ENCODE measurements at places on chromosomes 5 and 9.
A peak's percentile ranks its signal among the peaks of the same experiment; 100 is the strongest.

DNA sequence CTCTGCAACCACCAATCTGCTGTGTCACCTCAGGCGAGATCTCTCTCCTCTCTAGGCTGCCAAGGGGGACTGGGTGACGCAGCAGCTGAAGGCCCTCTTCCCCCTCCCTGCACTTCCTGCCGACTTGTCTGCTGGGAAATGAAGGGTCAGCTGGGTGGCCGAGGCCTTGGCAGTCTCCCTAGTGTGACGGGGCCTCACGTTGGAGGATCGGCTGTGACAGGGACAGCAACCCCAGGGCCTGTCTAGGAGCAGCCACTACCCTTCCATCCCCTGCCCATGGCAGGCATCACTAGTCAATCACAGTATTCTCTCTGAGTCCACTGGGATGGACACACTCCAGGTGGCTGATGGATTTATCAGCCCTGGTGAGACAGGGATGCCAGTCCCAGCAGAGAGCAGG is 107.3 kb upstream of the SARDH start:
- peak; percentile 92 for DNase-seq

DNA sequence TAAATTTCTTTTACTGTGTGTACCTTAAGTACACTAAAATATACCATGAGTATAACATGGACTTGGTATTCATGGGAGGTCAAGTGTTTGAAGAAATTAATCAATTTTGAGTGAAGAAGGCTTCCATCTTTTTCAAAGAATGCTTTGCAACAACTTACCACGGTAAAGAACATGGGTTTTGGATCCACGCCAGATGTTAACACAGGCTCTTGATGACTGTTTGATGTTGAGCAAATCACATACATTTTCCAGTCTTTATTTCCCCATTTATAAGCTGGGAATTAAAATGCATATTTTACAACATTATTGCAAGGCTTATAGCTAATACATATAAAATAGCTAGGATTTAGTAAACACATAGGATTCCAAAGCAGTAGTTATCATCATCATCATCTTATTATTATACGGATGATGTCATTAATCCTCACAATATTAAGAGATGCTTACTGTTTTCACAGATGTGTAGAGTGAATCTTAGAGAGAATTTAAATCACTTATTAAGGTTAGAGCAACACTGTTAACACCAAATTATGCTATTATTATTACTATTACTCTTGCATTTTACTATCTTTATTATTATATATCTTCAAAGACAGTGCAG is 362.0 kb downstream of the PRELID2 start:
- DNase-seq: no peak

DNA sequence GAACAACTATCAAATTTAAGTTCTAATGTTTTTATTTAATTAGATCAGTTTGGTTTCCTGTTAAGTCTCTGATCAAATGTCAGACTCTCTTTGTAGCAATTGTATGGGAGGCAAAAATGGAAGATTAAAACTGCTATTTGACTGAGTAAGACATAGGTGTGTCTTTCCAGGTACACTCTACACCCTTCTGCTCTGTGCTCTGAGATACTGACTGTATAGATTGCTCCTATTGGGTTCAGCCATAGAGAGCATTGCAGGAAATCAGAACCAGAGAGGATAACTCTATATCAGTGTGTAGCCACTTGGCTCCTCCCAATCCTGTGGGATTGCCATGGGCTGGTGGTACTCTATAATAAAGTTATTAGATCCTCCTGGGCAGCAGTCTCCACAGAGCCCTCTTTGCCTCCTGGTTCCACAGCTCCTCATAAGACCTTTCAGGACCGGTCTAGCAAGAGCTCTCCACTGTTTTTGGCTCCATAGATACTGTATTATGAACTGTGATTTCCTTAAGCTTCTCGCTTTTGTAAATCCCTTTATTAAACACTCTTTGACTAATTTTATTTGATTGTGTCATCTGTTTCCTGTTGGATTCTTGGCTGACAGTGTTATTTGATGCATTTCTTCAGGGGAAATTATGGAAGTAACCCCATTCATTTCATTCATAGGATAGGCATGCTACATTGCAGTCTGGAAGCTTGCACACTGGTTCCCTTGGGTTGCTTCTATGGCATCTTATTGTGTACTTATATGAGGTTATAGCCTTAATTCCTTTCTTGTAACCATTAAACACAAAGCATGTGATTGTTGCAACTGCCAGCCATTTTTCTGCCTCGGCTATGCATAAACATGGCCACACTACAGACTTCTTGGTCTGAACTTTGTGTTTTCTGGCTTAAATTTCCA is 115.6 kb downstream of the VCAN start:
- no peak for DNase-seq

- no peak for DNase-seq
These were observed 187.6 kb upstream of the MAST4 start for GRCh38 chr5:66408576-66408975.

GRCh38 chr5:35294976-35295375 is 64.7 kb upstream of the PRLR start:
- DNase-seq: no peak

GRCh38 chr9:76370396-76371023 is 23.7 kb downstream of the RFK start:
- DNase-seq: no peak

GRCh38 chr5:7876867-7877266 is 7.9 kb downstream of the MTRR start:
- DNase-seq: no peak

- DNase-seq: no peak
These were observed 12.0 kb upstream of the TOR2A start for GRCh38 chr9:127746959-127747569.

- no peak for DNase-seq
These were observed 19.2 kb upstream of the FYB1 start for GRCh38 chr5:39238366-39239105.

GRCh38 chr9:21812415-21812814 is 10.0 kb downstream of the MTAP start:
- no peak for DNase-seq

DNA sequence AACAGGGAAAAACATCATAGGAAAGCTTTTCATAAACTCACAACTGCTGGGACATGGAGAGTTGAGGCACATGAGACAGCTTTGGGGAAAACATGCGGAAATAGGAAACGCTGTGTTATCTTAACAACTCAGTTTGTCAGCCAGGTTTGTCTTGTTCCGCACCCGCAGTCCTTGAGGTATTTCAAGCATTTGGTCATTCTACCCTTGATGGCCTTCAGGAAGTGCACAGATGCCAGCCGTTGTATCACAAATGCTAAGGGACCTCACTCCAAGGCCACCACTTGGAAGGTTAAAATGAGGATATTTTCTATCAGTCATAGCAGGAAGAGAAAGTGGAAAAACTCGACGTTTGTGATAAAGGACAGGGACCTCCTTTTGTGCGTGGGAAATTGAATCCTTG is 83.8 kb downstream of the TRIO start:
- DNase-seq: no peak

- DNase-seq: no peak
These were observed 25.9 kb upstream of the ASPN start for GRCh38 chr9:92508018-92508820.

DNA sequence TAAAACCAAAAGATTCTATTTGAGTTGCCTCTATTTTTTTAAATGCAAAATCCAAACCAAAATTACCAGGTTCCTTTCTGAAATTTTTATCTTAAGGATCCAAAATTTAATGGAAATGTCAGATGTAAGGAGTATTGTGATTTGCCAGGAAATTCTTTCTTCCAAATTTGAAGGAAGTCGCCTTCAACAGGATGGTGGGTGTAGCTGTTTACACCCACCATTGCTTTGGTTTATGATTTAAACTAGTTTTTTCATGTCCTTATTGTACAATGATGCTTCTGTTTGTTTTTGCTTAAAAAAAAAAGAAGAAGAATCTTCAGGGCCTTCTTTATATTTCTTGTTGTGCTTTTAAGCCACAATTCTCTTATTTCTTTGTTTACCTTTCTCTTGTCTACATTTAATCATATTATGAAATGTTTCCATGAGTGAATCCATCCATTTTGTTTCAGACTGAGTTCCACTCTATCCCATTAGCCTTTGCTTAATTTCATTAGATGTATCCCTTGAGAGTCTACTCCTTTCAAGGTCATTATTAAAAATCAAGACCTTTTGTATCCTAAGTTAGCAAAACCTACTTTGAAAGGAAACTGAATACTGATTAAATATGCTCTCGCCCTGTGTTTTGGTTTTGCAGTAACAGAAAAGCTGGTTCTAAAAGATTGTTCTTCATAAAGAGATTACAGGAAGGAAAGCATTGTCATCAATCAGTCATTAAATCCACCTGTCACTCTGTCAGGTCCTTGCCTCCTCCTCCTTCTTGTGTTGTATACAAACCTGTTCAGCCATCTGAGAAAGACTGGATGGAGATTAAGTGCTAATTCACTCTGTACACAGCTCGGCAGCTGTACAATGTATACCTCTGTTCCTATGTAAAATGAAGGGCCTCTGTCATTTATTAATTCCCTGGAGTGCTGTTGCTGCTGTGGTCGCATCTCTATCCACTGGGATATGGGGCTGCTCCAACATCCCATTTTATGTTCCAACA is 45.5 kb upstream of the SLC2A8 start:
- DNase-seq: no peak

GRCh38 chr9:74444369-74444768 is 52.8 kb upstream of the RORB start:
- no peak for DNase-seq

- DNase-seq: no peak
These were observed 38.1 kb upstream of the EQTN start for GRCh38 chr9:27335075-27335474.

DNA sequence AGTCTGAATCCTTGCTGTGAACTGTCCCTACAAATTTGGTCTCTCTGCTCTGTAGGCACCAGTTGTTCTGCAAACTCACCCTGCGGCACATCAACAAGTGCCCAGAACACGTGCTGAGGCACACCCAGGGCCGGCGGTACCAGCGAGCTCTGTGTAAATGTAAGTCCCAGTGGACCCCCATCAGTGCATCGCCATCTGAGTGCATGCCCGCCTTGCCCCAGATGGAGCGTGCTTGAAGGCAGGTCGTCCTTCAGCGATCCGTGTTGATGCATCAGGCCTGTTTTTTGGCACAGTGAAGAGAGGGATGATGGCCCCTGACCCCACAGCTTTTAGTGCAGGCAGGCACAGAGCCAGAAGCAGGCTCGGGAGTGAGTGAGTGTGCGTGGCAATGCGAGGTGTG is 1.3 kb downstream of the SURF2 start:
- no peak for DNase-seq

DNA sequence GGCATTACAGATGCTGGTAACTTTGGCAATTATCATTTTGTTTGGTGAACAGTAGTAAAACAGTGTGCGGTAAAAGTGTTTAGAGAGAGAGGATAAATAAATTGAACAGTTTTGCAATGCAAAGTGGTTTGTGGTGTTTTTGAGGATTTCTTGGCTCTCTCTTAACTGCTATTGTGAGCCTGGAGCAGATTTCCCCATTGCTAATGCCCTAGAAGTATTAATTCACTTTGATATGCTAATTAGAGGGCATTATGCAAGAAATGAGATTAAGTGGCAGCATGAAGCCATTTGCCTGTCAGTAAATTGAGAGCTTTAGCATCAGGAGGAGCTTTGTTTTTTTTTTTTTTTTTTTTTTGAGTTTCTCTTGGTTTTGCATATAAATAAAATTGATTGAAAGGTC is 8.2 kb downstream of the PBX3 start:
- DNase-seq: no peak

- DNase-seq: no peak
These were observed 2.1 kb downstream of the NPR2 start for GRCh38 chr9:35793461-35793860.

GRCh38 chr5:142674531-142675469 is 11.1 kb downstream of the FGF1 start:
- peak; percentile 81 for DNase-seq

- no peak for DNase-seq
These were observed 15.1 kb downstream of the GPSM1 start for GRCh38 chr9:136342181-136343120.

DNA sequence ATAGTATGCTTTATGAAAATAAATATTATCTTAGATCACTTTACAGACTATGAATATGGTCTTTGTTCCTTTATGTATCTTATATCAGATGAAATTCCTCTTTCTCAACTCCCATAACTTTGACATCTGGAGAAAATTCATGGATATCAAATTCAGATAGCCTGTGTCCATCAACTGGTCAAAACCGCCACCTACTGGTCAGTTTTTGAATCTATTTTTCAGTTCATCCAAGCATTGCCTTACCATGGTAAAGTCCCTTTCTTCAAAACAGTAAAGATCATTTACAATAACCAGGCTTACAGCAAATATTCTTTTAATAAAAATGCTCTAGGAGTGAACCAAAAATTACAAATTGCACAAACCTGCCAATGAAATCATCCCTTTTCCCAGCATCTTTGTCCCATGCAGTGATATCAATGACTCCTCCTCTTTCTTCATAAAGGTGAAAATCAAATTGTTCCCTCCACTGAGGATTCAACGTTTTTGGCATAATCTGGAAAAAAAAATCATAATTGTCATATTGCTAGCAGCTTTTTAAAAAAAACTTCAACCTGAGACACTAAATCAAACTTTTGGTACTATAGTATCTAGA is 290.5 kb downstream of the SLF1 start:
- DNase-seq: peak; percentile 17

DNA sequence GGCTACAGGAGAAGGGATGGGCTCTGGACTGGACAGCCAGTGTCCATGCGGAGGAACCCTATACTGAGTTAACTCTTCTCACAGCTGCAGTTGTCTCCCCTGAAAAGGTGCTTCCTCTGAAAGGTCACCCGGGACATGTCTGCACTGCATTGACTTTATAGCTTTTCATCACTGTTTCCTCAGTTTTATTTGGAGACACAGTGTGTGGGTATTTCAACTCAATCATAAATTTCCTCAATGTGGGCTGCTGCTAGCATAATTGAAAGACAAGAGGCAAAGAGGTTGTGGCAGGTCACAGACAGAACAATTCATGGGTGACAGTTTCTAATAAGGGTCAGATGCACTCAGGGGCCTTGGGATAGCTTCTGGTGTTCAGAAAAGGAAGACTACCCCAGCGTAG is 336.8 kb downstream of the KDM4C start:
- no peak for DNase-seq

DNA sequence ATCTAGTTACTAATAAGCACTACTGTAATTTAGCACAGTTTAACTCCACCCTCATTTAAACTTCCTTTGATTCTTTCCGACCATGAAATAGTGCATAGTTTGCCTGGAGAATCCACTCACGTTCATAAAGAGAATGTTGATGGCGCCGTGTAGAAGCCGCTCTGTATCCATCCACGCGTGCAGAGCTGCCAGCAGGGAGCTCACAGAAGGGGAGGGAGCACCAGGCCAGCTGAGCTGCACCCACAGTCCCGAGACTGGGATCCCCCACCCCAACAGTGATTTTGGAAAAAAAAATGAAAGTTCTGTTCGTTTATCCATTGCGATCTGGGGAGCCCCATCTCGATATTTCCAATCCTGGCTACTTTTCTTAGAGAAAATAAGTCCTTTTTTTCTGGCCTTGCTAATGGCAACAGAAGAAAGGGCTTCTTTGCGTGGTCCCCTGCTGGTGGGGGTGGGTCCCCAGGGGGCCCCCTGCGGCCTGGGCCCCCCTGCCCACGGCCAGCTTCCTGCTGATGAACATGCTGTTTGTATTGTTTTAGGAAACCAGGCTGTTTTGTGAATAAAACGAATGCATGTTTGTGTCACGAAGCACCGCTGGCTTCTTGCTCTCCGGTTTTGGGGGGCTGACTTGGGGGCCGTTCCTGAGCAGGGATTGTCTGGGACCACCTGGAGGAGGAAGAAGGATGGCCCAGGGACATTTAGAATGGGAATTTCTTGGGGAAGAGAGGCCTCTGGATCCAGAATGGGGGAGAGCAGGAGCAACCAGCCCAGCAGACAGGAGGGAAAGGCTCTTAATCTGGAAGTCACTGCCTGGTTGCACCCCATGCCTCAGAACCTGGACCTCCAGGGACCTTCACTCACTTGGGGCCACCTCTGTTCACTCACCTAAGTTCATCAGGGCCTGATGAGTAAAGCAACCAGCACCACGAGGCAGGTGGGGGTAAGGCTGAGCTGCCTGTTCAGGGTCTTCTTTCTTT is 35.4 kb downstream of the CXXC5 start:
- DNase-seq: no peak

All from hepatic stellate cell (primary cell).